ENCODE measurements at places on chromosomes 3 and 15.

DNA sequence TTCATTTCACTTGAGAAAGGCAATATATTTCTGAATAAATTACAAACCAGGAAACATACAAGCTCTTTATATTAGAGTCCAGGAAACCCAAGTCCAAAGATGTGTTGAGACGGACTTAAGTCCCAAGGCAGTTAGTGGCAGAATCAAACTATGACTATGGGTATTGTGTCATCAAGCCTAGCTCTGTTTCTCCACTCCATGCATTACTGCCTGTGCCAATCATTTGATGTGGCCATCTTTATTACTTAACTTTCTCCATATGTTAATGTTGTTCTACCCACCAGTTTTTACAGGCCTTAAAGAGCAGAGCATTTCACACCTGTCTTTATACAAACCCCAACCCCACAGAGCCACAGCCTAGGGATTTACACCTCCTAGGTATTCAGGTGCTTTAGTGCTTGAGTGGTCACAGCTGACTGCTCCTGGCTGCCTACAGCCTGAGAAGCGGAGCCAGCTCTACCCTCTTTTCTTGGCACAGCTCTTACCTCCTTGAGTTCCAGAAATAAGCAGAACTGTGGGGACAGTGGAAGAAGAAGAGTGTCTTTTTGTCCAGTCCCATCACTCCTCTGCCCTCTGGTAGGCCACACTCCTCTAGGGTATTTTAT lies 92.1 kb downstream of the DTWD1 start:
- ATAC-seq = no peak

GRCh38 chr3:9180764-9181117 lies 68.7 kb downstream of the SRGAP3 start:
- no peak for ATAC-seq

DNA sequence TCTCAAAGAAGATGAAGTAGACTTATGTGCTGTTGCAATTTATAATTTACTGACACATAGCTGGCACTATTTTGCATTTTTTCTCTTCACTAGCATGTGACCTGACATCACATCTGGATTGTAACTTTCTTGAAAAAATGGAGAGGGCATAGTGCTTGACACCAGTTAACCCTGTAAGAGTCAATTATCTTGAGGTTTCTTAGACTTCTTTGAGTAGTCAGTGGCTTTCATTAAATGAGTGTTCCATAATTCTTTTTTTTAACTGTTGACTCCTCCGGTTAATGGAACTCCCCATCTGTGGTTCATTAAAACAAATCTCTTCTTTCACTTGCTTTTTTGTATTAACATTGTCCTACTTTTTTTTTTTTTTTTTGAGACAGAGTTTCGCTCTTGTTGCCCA lies 16.9 kb upstream of the PRKCI start:
- no peak for ATAC-seq

DNA sequence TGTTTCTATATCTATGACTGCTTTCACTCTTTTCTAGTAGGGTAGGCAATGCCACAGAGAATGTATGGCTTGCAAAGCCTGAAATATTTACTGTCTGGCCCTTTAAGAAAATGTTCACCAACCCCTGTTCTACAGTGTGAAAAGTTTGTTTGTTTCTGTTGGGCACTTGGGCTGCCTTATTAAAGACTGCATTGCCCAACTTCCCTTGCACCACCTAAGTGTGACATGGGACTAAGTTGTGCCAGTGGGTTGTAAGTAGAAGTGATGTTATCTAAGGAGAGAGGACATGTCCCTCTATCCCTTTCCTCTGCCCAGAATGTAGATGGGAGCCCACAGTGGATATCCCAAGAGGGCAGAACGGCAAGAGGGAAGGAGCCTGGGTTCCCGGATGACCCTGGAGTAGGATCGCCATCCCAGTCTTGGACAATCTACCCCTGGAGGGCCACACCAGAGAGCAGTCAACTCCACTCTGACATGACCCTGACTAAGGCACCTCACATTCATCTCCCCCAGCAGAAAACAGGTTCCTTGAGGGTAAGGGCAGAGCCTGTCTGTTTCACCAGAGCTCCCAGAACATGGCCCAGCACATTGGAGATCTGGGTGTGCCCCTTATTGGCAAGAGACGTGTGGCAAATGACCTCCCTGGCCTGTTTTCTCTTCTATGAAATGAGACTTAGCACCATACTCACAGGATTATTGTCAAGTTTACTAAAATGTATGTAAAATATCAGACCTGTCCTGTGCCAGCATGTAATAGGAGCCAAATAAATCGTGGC lies 138.8 kb downstream of the SMAD6 start:
- ATAC-seq = no peak

DNA sequence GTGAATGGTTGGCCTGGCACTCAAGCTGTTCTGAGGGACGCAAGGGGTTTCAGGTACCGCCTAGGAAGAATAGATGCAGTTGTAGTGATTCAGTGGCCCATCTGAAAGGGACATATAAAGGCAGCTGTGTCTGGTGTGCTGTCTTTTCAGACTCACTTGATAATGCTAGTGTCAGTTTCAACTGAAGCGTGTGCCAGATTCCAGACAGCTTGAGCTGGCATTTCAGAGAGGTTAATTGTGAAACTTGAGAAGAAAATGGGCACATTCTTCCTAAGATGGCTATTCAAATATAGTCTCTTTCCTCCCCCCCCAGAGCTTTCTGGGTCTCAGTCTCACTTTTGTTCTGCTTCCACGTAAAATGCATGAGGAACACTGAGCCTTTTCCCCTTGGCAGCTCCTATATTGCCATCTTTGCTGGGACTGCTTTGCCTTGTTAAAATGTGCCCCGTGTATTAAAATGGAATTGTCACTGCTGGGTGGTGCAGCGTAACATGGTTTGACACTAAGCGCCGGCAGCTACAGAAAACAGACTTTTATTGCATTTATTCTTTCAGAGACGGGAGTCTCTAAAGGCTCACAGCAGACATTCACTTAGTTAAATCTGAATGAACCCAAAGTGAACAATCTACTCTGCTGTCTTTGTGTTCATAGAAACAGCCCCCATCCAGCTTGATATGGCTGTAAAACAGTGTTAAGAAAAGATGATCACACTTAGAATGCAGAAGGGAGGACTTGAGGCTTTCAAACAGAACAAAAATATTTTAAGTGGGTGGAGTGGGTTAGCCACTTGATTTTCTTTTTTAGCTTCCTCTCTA lies 478.7 kb downstream of the RBMS3 start:
- peak; percentile 58 for ATAC-seq

Data from SK-N-SH treated with all-trans-retinoic acid at 6 μM for 48 hours (cell line).